ENCODE measurements at places on chromosomes 2 and 18.

DNA sequence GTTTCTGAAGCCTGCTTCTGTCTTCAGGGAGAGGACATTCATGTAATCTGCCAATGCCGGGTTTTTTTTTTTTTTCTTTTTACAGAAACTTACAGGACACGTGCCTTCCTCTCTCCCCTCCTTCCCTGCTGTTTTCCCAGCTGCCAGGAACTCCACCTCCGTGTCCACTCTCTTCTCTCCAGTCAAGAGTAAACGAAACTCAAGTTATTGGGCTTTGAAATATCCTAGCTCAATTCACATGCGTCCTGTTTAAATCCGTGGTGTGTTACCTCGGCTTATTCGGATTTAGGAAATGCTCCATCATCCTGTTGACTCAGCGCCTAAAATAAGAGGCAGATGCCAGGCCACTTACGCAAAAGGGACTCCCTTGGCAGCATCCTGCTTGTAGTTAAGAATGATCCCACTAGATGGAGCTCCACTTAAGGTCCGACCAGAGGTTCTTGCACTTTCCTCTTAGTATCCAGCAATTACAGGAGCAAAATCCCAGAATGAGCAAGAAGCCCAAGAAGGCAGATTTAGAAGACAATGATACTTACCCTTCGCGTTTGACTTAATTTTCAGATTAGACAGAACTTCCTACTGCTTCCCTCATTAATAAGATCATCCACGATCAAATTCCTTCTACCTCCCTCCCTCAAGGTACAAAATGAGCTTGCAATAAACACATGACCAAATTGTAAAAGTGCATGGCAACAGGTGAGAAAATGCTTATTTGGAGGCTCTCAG, 97.2 kb upstream of the ZCCHC2 start:
- DNase-seq, result peak; percentile 89

DNA sequence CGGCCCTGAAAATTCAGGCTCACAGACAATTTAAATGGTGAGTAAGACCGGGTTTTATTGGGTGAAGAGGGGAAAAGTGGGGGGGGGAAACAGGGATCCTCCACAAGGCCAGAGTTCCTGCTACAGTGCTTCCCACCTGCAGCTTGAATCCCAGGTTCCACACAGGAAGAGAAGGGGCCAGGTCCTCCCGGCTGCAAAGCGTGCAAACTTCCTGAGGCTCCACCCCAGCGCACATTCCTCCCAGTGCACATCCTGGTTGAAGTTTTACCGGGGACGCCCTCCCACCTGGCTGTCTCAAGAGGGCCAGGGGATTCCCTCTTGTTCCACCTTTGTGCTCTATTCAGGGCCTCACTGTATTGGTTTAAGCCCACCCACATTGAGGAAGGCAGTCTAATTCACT, 347.7 kb upstream of the REG3G start:
- DNase-seq, result no peak

- no peak for DNase-seq
Observed at GRCh38 chr2:138671566-138671965, 108.6 kb downstream of the NXPH2 start.

DNA sequence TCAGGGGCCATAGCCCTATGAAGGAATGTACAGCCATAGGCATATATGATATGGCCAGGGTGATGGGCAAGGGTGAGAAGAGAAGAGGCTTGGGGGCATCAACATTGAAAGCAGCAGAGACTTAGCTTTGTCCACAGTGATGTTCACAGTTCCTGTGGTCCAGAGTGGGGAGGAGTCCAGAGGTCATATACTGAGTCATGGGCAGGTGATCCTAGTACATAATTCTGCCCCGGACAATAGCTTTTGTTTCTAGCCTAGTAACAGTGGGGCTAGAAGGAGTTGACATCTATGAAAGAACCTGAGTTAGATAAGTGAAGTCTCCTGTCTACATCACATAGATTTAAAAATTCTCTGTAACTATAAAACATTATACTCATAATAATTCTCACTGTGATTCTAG, 496.3 kb upstream of the TNP1 start:
- no peak for DNase-seq

DNA sequence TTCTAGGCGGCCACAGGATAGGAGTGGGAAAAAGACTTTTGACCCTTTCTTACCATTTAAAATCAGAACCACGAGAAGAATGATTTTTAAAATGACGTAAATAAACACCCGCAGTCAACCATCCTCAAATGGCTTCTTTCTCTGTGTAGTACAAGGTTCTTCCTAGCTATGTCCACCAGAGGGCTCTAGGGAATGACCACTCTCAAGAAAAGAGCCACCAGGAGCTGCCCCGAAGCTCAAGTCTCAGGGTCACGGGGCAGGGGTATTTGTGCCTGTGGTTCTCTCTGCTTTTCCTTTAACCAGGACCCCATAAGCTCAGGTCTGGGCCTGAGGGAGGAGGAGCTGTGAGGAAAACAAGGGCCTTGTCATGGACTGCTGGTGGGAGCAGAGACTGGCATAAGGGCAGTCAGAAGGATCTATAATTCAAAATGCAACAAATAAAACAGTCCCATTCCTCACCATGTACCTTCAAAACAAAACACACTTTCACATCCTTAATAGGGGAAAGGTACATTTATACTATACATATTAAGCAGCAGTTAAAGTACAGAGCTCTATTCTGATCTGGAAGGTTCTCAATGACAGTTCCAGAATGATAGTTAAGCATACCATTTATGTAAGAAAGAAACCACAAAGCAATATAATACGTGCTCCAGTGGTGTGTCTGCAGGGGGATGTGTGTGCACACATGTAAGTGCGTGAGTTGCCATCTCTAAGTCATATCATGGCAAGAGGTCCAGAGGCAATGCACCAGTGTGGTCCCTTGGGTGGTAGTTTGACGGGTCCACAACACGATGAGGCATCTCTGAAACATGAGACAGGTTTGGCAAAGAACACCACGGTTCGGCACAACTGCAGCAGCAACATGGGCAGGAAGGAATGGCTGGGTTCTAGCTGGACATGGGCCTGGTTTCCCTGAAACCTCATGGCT, 18.6 kb downstream of the LYPD1 start:
- DNase-seq, result no peak

DNA sequence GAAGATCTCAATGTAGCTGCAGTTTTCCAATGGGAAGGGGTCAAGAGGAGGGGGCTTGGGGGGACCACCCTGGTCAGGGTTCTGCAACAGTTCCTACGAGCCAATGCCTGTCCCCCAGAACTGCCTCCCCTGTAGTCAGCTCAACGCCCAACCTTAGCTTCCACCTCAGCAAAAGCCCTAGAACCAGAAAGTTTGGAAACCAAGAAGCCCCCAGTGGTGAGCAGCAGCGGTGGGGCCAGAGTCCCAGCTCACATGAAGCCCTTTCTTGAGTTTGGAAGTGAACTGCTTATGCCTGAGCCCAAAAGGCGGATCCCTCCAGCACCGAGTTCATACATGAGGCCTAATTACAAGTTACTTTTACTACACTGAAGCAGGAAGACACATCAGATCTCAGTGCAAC, 162.4 kb downstream of the HDAC4 start:
- no peak for DNase-seq

DNA sequence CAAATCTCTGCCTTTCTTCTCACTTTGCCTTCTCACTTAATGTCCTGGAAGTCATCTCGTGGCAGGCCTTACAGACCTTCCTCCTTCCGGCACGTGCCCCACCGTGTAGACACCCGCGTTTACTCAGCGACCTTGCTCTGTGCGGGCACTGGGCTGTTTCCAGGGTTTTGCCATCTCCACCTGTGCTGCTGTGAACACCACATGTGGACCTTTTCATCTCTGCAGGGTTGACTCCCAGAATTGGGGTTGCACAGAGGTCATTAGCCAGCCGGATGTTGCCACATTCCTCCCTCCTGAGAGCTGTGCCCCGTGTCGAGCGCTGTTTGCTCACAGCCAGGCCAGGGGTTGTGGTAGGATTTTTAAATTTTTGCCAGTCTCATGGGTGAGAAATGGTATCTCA, 25.4 kb downstream of the KCNG2 start:
- DNase-seq, result no peak

- no peak for DNase-seq
Observed at GRCh38 chr2:217415316-217415715, 555.5 kb upstream of the TNP1 start.

DNA sequence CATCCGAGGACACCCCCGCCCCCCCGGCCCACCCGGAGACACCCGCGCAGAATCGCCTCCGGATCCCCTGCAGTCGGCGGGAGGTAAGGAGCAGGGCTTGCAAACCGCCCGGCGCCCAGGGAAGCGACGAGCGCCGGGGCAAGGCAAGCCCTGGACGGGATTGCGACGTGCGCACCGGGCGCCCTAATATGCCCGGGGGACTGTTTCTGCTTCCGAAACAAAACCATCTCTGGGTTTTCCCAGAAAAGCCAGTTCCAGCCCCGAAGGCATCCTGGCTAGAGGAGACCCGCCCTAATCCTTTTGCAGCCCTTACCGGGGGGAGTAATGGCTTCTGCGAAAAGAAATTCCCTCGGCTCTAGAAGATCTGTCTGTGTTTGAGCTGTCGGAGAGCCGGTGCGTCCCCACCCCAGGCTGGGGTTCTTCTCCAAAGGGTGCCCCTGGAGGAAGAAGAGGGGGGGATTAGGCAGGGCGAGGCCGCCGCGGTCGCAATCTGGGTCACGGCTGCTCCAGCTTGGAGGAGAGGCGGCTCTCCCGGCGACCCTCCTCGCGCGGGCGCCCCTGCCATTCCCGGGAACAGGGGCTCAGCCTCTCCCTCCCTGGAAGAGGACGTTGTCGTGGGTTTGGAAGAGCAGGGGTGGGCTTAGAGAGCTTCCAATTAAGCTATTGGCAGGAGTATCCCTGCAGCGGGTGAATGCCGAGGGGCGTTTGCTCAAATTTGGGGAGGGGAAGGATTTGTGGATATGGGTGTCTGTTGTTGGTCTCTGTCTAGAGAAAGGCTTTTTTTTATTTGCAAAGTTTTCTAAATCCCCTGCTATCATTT, 521 bp downstream of the MYCN start:
- DNase-seq, result no peak

DNA sequence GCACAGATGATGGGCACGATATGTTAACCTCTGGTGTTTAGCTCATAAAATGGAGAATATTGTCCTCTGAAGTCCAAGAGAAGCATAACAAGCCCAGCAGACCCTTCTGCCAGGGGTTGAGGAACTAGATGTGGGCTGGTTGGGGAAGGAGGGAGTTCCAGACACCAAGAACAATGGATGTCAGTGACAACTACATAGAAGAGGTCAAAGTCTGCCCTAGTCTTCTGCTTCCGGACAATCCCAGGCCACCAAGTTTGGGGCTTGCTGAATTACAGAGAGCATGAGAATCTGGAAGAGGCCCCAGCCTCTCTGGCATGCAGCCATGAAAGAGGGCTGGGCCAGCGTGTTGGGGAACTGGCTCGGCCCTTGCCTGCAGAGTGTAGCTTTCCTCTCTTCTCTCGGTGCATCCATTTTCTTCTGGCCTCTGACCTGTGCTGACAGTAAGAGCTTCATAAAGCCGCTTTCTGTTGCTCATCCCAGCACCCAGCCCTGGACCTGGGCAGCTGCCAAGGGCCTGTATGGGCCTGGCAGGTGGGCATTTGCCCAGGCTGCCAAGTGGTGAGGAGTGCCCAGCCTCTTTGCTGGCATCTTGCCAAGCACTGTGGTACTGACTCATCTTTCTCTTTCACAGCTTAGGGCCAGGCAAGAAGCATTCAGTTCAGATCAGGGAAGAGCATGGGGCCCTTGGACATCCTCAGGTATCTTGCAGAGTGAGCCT, 14.6 kb upstream of the LAPTM4A start:
- DNase-seq, result no peak

- DNase-seq, result no peak
Observed at GRCh38 chr2:119476301-119477112, 44.9 kb downstream of the TMEM37 start.
